T47D (cell line): ENCODE measurements at places on chromosomes 6 and 20.

DNA sequence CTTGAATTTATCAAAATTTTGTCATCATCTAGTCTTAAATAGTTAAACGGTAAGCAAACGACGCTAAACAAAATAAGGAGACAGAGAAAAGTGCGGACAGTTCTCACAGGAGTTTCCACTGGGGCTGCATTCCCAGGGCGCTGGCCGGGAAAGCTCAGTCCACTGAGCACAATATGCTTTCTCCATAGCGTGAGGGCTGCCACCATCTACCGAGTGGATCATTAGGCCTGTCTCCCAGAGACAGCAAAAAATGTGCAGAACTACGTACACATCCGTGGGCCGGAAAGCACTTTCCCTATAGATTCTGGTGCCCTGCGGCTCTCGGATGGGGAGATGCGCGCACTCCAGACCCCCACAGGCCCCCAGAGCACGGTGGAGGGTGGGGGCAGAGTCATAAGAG, 84.9 kb downstream of the THBS2 start:
- no peak for DNase-seq

DNA sequence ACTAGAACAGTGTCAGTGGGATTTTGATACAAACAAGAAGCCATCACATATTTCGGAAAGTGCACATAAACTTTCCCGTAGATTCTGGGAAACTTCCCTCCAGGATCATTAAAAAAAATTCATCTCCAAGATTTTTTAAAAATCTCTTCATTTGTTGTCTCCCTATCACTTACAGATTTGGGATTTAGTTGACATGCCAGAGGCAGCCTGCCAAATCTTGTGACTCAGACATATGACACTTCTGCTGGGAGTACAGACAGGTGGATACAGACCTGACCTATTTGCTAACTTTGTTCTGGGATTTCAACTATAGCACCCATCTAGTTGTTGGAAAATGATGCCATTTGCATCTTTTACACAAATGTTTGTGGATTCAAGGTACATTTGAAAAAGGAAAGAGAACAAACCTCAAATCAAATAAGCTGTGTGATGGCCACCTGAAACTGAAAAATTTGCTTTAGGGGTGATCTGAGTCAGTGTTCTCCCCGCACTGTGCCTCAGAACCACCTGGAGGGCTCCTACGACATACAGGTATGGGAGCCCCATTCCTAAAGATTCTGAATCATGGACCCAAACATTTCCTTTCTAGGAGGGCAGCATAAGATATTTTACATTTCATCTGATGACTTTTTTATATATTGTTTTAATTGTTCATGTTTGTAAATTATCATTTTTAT, 21.9 kb upstream of the CD2AP start:
- no peak for DNase-seq

GRCh38 chr20:43323592-43323991, 133.9 kb upstream of the PTPRT start:
- DNase-seq = no peak

DNA sequence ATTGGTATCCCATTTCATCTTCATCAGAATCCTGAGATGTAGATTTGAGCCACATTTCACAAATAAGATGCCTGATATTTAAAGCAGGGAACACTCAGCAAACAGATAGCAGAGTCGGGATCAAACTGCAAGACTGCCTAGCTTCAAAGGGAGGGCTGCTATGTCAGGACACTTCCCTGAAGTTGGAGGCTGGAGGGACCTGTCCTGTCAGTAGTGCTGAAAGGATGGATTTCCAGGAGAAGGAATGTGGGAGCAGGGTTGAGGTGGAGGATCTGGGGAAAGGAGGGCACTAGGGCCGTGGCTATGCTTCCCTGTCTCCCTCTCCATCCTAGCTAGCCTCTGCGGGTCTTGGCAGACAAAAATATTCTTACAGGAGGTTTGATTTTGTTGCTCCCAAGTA, 32.2 kb downstream of the COX4I2 start:
- DNase-seq = no peak

GRCh38 chr6:111478749-111479148, 4.3 kb downstream of the REV3L start:
- DNase-seq = peak; percentile 71
